ENCODE measurements at places on chromosomes 1 and 21. TPM values are rescaled to one million over a fixed set of nuclear protein-coding genes. Genes with fewer than 3 reads are reported as not detected.

Gene TMCO4
- 27.0 TPM for total RNA-seq

Gene CCT8
- 246 TPM for total RNA-seq

Gene RGS16
- not detected for total RNA-seq

Gene PDZK1IP1
- total RNA-seq: 371 TPM

Gene ADORA3
- not detected for total RNA-seq

Gene SLAMF9
- not detected for total RNA-seq

Gene RNF223
- total RNA-seq: not detected

Gene THBS3
- 20.5 TPM for total RNA-seq

Gene KLHDC9
- total RNA-seq: 23.8 TPM

Gene CA6
- total RNA-seq: not detected

Gene RAD54L
- 9.7 TPM for total RNA-seq

Gene PLOD1
- total RNA-seq: 153 TPM

Gene SPATA45
- total RNA-seq: not detected

Gene ZNF436
- 16.4 TPM for total RNA-seq

Gene CSMD2
- not detected for total RNA-seq

Gene PCSK9
- not detected for total RNA-seq

Gene FABP3
- not detected for total RNA-seq

Gene VCAM1
- total RNA-seq: 0.10 TPM

Gene TMEM52
- not detected for total RNA-seq

Gene NUP210L
- not detected for total RNA-seq

Gene HTR6
- total RNA-seq: not detected

Gene JUN
- total RNA-seq: 46.7 TPM

Gene KCNN3
- total RNA-seq: not detected

Gene TFF2
- not detected for total RNA-seq

Gene TNFSF18
- 0.23 TPM for total RNA-seq

Gene SLC5A9
- not detected for total RNA-seq

Gene CTSE
- 0.54 TPM for total RNA-seq

Gene CADM3
- 0.07 TPM for total RNA-seq

Gene RHBG
- not detected for total RNA-seq

Gene OXCT2
- total RNA-seq: 1.1 TPM

Gene PRKAA2
- total RNA-seq: 3.9 TPM

Gene CC2D1B
- total RNA-seq: 24.6 TPM

Gene LHX8
- not detected for total RNA-seq

Gene AMY1A
- not detected for total RNA-seq

Gene TFF1
- total RNA-seq: not detected

Gene SLC6A17
- 3.2 TPM for total RNA-seq

Gene GNG12
- 41.9 TPM for total RNA-seq

Gene AMY2A
- total RNA-seq: not detected

Gene CFHR2
- total RNA-seq: not detected

Gene GPR52
- total RNA-seq: not detected

Gene KRTAP19-1
- total RNA-seq: not detected

Gene TCHHL1
- not detected for total RNA-seq

Gene SLC16A4
- total RNA-seq: 54.2 TPM

Gene CHIA
- total RNA-seq: not detected

Gene CLDN8
- total RNA-seq: not detected

Gene KCTD3
- 22.2 TPM for total RNA-seq

Gene MTMR11
- 12.9 TPM for total RNA-seq

Gene PLA2G2A
- total RNA-seq: not detected

Measured in Caki2 (cell line).